ENCODE measurements at places on chromosomes 2 and 18.

DNA sequence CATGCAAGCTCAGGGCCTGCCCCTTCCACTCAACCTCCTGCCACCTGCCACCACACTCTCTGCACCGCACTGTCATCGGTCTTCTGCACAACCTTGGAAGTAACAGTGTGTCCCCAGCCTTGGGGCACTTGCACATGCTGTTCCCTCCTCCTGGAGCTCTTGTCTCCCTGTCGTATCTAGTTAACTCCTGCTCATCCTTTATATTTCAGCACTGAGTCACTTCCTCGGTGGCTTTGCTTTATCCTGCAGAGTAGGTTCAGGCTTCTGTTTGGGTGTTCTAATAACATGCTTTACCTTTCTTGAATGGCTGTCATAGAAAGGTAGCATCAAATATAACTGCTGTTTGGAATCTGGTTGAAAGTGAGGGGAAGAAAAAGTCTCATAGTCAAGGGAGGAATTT is 25.3 kb downstream of the PAX8 start:
- no peak for DNase-seq

DNA sequence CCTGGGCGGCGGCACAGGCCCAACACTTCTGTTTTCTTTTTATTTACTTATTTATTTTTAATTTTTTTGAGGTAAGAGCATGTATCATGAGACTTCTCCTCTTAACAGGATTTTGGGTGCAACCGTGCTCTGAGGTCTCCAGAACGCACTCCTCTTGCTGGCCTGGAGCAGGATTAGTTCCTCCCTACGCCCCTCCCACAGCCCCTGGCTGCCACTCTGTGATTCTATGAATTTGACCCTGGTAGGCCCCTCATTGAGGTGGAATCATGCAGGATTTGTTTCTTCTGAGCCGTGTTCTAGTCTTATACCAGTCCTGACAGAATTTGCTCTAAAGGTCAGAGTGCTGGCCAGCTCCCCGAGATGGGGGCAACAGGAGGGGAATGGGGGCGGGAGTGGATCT is 106.5 kb upstream of the HS6ST1 start:
- no peak for DNase-seq

DNA sequence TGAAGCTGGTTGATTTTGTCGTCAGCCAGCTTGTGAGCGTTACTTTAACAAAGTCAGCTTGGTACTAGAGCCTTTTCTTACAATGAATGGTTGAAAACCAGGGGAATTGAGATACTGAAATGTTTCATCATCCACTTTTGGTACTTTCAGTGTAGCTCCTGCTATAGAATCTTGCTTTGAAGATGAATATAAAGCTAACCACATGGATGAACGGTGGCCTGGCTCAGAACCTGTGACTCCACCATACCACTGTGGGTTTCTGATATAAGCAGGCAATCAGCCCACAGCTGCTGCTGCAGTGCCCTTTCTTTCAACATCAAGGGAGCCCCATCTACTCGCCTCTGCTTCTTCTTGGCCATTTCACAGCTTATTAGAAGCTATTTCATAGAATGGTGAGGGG is 53.2 kb upstream of the GPR45 start:
- no peak for DNase-seq

- DNase-seq: no peak
These were observed 15.0 kb upstream of the CTAGE1 start for GRCh38 chr18:22432657-22433137.

- peak; percentile 80 for DNase-seq
These were observed 2.9 kb upstream of the GGCX start for GRCh38 chr2:85564144-85564563.

Data from SIG-M5 (cell line).